Activated CD4-positive, alpha-beta T cell treated with anti-CD3 and anti-CD28 coated beads for 1 hour (primary cell): ENCODE measurements at places on chromosomes 2 and 18.

DNA sequence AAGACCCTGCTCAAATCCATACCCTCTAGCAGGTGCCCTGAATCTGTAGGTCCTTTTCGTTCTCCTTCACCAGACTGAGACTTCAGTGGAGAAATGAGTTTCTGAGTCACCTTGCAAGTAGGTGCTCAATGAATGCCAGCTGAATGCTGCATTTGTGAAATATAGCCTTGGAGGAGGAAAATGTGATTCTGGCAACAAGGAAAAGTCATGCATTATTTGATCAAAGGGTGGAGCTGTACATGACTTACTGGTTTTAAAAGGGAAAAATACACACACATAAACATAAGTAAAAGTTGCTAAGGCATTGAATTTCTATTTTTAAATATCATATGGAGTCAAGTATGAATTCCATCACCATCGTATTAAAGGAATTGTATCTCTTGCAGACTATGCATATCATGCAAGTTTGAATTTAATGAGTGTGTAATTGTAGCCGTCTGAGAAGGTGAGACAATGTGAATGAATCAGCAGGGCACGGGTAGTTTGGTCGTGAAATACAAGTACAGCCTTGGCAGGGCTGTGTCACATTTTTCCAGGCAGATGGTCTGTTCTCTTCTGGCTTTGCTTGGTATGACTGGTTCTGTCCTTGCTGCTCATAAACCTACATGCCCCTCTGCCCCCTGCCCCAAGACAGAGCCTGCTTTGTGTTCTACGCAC lies 160.8 kb downstream of the COL6A3 start:
- DNase-seq: no peak

DNA sequence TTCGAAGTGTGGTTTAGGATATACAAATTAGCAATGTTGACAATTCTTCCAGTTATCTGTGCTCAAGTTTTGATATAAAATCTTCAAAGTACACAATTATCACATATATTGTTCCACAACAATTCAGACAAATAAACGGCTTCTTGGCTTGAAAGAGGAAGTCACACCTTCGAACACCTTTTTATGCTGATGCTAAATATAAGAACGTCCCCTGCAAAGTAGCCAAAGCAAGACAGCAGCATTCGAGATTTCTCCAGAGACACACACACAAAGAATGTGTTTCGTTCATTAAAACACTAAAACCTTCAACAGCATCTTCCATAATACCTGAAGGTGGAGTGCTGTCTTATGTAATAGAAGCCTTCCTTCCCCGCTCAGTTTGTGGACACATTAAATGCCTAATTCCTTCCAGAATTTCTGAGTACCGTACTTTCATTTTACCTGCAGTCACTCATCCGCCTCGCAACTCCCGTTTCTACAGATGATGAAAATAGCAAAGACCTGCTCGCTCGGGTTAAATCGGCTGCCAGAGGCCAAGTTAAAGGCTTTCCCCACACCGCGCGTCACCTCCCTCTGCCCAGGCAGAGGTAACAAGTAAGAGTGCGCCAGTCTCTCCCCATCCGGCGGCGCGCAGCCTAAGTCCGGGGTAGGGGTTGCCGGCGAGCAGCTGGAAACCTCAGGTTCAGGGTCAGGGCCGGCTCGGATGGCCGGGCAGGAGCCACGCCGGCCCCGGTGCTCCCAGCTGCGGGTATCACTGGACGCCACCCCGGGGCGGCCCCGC lies 847 bp downstream of the SERPINE2 start:
- no peak for DNase-seq

- DNase-seq: peak; percentile 27
Observed at GRCh38 chr2:202375033-202375608, 1.0 kb upstream of the BMPR2 start.

- no peak for DNase-seq
Observed at GRCh38 chr2:219578811-219579613, 6.9 kb downstream of the INHA start.
